ENCODE measurements at places on chromosomes 2 and 18.
A peak's percentile ranks its signal among the peaks of the same experiment; 100 is the strongest.

- no peak for DNase-seq
Observed at GRCh38 chr2:6184532-6185292, 492.5 kb downstream of the SOX11 start.

- DNase-seq, result peak; percentile 28
Observed at GRCh38 chr2:190649798-190650390, 1.0 kb downstream of the NAB1 start.

GRCh38 chr2:144430722-144431391, 89.1 kb downstream of the ZEB2 start:
- DNase-seq, result no peak

- no peak for DNase-seq
Observed at GRCh38 chr2:233240897-233241296, 10.6 kb upstream of the ATG16L1 start.

DNA sequence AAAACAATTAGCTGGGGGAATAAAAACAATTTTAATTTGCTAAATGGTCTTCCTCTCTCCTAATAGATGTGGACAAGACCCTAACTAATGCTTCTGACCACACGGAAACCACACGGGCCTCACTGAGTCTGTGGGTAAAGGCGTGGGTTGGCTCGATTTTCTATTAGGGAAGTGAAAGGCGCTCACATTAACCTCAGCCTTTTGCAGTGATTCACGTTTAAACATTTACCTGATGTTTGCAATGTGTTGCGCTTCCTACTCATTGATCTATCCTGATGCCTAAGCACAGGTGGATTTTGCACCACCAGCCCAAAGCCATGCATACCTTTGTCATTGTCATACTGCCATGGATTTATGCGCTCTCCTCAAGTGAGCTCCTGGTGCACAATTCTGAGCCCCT, 35.6 kb upstream of the NRP2 start:
- no peak for DNase-seq

DNA sequence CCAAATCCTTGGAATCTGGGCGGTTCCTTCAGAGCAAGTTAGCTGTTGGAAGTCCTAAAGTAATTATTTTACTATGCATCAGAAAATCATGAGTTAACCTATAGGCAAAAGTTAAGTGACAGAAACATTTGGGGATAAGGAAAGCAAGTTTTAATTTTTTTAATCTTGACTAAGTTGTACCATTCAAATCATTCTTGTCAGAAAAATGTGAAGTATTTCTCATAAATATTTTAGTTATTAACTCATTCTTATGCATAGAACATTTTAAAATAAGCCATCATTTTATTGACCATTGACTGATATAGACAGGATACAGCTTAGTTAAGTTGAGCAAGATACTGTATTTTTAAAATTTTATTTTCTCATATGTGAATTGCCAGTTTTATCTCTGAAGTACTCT, 98.2 kb upstream of the FOSL2 start:
- no peak for DNase-seq

- DNase-seq, result no peak
Observed at GRCh38 chr2:17976871-17977746, 98.6 kb downstream of the KCNS3 start.

DNA sequence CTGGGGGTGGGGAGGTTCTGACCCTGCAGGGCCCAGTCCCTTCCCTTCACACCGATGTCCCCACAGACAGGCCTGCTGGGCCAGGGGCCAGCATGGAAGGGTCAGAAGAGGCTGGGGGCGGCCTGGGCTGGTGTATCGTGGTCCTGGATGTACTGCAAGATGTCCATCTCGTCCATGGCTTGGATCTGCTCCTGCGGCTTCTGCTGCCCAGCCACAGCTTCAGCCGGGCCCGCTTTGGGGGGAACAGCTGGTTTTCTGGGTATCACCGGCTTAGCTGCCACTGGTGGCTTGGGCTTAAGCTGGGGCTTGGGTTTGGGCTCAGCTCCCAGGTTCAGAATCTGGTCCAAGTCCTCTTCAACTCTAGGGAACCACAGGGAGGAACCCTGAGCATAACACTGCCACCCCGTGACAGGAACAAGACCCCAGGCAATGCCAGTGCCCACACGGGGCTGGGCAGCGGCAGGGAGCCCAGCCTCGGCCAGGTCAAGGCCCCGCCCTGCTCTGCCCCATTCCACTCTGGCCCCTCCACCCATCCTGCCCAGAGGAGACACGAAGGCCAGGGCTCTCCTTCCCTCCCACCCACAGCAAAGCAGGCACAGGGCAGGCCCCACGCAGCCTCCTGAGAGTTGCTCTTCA, 31.9 kb downstream of the HS1BP3 start:
- DNase-seq, result peak; percentile 62

GRCh38 chr2:3073704-3074103, 303.9 kb downstream of the EIPR1 start:
- no peak for DNase-seq

DNA sequence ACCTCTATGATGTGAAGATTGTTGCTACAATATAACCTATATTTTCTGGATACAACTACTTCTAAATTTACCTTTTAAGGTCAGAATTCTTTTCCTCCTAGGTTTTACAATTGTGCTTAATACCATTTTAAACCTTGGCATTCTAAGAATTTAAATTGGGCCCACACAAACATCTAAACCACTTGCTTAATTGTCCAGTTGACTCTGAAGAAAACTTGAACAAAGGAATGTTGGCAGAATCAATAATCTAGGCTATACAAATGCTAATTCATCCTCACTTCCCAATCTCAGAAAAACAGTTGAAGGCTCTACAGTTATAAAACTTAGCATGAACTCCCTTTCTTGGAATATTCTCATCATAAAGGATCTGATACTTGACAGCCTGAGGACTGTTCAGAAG, 84.3 kb downstream of the RPRM start:
- no peak for DNase-seq

DNA sequence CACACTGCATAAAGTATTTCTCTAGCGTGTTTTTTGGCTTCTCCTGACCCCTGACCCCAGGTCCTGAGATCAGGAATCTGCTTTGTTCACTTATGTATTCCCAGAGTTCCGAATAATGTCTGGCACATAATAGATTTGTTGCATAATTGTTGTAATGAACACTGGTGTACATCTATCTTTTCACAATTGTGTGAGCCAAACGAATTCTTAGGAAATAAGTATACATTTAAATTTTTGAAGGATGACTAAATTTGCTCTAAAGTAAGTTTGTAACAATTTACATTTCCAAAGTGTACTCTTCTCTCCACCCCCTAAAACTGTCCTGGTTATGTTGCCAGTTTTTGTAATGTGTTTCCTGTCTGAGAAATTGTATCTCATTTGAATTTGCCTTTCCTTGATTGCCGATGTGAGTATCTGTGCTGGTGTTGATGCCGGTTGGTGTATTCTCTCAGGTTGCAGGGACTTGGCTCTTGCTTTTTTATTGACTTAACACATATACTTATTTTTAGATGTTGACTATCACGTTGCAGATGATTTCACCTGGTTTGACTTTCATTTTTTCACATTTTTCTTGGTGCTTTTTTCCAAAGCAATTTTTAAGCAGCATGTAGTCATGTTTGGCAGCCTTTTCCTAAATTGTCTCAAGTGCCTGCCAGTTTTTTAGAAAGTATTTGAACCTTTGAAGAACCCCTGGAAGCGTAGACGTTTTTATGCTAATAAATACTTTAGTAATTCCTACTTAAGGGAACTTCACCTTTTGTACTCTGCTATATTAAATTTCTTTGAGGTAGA, 16.1 kb upstream of the FARP2 start:
- DNase-seq, result no peak

DNA sequence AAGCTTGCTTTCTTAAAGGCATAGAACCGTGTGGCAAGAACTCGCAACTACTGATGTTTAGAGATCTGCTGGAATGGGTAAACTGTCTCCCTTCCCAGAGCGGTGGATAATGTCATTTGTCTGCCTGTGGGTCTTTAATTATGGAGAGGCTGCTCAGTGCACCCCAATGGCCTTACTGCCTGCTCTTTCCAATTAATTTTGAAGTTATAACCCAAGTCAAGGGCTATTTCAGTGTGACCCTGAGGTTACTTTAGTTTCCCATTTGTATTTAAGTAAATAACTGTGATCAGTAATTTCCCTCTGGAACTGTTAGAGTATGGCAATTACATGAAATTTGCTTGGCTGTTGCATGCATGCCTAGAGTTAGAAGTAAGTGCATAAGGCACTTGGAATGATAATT, 48.9 kb upstream of the LYPD6 start:
- DNase-seq, result no peak

- no peak for DNase-seq
Observed at GRCh38 chr2:236171181-236171679, 3.0 kb upstream of the GBX2 start.

DNA sequence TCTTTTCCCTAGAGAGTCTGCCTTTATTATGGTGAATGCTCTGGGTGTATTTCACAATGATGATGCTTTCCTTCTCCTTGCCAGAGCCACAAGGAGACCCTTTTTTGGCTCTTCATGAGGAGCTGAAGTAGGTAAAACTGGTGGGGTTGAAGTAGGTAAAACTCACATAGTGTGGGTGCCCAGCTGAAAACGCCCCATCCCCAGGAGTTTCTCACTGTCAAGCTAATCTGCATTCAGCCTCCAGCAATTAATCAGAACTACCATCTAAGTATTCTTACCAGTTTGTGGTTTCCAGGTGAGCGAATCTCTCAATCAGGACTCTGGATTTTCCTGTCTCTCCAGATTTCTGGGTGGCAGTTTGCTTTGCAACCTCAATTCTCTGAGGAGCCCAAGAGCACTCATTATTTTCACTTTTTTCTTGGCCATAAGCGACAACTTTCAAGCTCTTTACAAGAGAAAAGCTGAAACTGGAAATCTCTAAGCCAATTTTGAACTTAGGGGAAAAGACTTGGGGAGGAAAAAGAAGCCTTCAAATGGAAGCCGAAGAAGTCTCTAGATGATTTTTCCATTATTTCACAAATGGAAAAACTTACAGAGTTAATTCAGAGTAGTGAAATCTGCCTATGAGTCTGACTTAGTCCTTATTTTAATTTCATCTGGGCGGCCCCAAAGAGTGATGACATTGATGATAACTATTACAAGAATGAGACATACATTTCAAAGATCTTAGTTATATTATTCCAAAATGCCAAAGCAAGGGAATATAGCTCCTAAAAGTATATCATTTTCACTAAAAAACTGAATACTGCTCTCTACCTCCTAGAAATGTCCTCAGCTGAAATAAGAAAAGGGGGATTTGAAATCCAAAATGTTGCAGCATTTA, 121.4 kb upstream of the MAP3K20 start:
- DNase-seq, result no peak

DNA sequence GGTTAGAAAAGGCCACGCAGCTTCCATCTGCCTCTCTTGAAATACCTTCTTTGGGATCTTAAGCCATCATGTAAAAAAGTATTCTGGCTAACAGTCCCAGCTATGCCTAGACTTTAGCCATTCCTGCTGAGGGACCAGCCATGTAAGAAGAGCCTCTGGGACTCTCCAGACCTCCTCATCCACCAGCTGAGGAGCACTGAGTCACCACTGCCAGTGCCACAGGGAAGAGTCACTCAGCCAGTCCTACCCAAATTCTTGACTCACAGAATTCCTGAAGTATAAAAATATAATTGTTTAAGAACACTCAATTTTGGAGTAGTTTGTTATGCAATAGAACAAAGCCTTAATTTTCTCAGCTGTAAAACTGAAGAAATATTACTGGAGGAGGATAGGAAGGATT, 436.7 kb downstream of the ZEB2 start:
- no peak for DNase-seq

GRCh38 chr2:101675512-101675911, 22.0 kb upstream of the MAP4K4 start:
- DNase-seq, result no peak

- DNase-seq, result peak; percentile 38
Observed at GRCh38 chr2:172995323-172996244, 80.1 kb upstream of the MAP3K20 start.

GRCh38 chr2:40450796-40451430, 977 bp downstream of the SLC8A1 start:
- no peak for DNase-seq

- DNase-seq, result no peak
Observed at GRCh38 chr18:25099895-25100294, 252.1 kb downstream of the ZNF521 start.

DNA sequence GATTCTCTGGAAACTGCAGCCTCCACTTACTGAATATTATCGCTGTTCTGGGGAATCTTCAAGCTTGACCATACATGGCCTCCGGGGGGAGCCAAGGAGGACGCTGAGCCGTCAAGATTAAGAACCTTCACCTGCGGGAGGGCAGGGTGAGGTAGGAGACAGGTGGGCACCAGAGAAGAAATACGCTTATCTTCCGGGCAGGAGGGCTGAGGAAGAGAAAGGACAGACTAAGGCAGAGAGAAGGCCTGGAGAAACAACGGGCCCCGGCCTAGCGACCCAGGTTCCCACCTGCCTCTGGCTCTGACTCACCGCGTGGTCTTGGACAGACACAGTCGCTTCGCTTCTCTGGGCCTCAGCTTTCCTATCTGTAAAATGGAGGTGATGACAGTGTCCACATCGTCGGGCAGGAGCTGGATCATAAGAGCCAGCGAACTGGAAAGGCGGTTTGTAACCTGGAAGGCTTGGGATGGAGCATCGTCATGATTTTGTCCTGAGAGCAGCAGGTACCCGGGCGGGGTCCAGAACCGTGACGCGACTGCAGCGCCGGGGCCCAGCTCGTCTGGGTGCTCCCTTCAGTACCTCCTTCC, 659 bp downstream of the ZNF142 start:
- no peak for DNase-seq

- DNase-seq, result no peak
Observed at GRCh38 chr2:150889141-150889540, 372.5 kb downstream of the RBM43 start.

DNA sequence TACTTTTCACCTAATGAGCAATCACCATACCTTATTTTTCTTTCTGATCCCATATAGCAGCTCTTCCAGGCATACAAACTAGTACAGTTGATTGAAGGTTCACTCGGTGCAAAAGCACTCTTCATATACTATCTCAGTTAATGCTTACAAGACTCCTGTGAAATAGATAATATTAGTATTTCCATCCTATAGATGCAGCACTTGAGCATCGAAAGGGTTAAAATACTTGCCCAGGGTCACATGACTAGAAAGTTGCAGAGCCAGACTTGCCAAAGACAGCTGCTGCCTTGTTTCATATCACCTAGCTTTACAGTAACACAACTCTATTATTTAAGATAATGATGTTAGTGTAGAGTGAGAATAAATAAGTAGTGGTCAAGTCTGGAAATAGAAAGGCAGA, 466.0 kb upstream of the TNP1 start:
- no peak for DNase-seq

DNA sequence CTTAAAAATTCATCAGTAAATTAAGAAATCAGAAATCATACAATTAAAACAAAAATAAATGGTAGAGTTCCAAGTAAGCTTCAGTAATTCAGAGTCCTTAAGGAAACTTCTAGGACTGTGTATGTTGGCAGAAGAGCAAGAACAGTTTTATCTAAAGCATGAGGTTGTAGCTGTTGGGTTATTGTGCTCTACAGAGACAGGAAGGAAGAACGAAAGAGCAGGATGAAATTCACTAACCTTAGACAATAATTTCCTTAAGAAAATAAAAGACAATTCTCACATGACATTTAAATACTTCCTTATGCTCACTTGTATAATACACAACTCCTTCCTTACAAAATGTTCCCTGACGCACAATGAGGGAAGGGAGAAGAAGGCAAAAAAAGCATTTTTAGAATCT, 133.4 kb downstream of the STK39 start:
- DNase-seq, result no peak
